ENCODE measurements at places on chromosomes 3 and 15.

- peak; percentile 58 for DNase-seq
These were observed 500 bp upstream of the ZSCAN2 start for GRCh38 chr15:84600331-84600686.

DNA sequence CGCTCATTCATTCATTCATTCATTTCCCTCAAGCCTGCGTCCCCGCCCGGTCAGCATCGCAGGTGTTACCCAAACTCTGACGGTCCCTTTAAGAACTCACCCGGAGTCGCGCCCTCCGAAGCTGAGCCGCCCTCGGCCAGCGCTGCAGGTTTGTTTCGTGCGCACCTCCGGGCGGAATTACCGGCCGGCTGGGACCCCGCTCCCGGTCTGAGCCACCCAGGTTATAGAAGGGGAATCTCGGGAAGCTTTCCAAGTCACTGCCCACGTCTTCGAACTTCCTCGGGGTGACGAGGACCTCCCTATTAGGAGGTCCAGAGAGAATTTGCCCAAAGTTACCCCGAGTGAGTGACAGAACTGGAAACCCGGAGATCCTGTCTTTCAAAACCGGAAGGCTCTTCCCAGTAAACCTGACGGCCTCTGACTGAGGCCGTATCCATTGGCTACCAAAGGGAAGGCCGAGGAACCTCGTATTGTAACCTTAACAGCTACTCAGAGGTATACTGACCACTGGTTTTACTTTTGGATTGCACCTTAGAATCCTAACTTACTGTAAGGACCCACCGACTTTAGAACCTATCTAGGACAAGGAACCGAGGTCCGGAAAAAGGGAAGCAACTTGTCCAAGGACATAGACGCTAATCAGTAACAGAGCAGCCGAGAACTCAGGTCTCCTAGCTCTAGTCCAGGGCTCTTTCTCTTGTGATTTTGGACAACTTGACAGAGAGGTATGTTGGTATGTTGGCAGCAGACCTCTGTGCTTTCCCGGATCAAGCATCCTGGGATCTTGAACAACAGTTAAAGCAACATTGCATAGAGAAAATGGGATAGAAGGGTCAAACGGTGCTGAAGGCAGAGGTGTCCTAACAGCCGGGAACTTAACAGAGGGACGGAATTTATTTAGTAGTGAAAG lies 788 bp upstream of the DLG1 start:
- DNase-seq = peak; percentile 91

DNA sequence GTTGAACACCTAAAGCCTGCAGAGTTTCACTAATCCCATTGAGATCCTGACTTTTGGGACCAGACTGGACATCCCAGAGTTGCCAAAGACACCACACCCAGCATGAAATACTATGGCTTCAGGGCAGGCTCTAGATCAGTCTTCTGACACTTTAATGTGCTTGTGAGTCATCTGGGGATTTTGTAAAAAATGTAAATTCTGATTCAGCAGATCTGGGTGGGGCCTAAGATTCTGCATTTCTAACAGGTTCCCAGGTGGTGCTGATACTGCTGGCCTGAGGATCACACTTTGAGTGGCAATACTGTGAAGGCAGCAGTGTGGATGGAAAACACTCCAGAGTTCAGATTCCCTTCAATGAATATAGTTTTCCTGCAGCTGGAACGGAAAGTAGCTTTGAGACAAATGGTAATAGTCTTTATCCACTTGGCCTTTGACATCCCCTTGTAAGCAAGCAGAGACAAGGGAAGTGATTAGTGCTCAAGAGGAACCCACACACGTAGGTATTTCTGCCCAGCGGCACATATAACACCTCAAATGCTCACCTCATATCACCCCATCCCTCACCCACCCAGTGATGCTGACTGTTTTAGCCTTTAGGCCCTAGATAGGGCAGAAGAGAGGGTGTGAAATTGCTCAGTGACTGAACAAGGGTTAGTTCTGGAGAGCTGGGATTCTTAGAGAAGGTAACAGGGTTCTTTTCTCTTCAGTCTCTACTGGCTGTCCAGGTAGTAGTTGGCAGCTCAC lies 51.5 kb upstream of the GSK3B start:
- no peak for DNase-seq

- DNase-seq = peak; percentile 63
These were observed 79.2 kb upstream of the ABHD17C start for GRCh38 chr15:80615783-80616391.

- no peak for DNase-seq
These were observed 40.6 kb downstream of the ITPR1 start for GRCh38 chr3:4533489-4534443.

- DNase-seq = no peak
These were observed 130.6 kb downstream of the NSMCE3 start for GRCh38 chr15:29139072-29139471.

DNA sequence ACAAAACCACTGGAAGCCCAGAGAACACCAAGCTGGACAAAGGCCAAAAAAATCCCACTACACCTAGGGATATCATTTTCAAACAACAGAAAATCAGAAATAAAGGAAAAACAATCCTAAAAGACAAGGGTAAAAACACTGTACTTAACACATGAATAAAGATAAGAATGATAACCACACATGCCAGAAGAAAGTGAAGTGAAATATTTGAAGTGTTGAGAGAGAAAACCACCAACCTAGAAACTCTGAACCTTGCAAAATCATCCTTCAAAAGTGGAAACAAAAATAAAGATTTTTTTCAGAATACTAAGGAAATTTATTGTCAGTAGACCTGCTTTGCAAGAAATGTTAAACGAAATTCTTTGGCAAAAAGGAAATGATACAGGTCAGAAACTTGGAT lies 45.1 kb downstream of the KPNA1 start:
- DNase-seq = no peak

DNA sequence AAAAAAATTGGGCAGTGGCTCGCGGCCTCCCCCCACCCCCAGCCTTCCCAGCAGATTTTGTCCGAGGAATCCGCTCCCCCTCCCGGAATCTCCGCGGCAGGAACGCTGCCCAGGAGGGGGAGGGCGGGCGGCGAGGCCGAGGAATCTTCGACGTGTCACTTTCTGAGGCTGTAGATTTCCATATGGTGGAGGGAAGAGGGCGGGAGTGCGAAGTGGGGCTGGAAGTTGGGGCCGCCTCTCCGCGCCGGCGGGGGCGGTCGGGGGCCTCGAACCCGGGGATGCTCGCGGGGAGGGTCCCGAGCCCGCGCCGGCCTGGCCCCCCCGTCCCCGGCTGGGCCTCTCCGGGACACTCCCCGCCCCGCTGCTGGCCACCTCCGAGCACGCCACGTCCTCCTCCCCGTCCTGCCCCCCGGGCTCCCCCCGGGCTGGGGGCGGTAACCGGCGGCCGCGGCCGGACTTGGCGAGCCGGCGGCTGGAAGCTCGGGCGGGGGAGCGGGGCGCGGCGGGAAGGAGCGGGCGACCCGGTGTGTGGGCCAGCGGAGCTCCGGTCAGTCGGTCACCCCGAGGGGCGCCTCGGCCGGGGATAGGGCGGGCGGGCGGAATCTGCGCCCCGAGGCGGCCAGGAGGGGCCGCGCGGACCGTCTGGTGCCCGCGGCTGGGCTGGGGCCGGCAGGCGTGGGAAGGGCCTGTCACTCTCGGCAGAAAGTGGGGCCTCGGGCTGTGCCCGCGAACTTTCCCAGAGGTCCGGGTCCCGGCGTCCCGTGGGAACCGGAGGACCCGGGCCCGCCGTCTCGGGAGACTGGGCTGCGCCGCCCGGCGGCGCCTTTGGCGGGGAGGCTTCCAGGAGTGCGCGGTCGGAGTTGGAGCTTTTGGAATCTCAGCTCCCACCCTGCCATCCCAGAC lies 951 bp downstream of the FNDC3B start:
- peak; percentile 9 for DNase-seq

GRCh38 chr15:90063770-90064247 lies 38.5 kb downstream of the IDH2 start:
- no peak for DNase-seq

DNA sequence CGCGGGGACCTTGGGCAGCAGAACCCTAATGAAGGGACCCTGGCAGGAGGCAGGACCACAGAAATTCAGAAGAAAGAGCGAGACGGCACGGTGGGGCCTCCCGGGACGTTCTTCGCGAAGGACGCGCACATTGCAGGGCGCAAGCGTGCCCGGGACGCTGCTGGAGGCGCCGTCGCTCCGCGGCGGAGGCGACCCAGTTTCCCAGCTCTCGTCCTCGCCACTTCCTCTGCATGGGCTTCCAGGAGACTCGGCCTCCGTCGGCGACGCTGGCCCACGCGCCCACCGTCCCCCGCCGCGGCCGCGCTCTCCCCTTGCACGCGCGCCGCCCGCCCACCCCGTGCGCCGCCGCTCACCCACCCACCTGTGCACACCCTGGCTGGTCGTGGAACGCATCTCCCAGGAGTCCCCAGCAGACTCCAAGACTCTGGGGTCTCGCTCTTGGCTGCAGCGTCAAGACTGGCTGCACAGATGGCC lies 31.8 kb upstream of the SMAD3 start:
- DNase-seq = no peak

DNA sequence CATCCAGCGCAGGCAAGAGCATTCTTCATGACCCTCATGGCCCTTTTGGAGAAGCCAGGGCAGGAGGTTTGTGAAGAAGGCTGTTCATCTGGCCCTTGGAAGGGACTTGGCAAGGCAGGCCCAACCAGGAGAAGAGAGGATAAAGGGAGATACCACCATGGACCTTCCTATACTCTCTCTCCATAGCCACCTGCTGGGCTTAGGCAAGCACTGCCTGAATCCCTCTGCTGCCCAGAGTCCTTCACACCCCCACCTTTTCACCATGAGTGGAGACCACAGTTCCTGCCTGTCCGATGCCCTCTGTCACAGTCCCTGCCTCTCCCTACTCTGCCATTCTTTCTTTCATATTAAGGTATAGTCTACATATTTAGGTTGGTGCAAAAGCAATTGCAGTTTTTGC lies 10.6 kb upstream of the SFMBT1 start:
- DNase-seq = no peak

DNA sequence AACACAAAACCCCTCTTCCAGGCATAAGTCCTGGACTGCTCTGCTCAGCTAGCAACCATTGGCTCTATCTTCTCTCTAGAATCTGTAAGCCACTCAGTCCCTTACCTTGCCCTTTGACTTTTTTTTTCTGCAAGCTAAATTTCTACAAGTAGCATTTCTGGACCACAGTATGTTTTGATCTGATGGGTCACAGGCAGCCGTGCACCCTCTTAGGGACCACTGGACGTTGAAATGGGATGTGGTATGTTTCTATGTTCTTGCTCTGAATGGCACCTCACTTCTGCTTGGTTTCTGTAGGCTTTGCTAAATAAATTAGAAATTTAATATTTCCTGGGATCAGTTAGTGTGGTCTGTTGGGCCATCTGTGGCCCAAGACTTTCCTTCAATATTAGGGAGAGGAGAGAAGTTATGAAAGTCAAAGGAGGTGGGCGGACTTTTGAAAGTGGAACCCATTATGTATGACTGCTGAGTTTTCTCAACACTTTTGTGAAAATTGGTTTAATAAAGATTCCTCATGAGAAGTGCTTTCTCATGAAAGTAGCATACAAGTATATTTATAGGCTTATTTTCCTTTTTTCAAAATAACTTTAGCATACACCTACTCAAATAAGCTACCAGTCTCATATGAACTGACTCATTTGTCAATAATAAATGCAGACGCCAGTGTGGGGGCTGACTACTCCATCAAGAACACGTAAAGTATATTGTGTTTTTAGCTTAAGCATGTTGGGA lies 18.4 kb upstream of the TIPARP start:
- DNase-seq = no peak

DNA sequence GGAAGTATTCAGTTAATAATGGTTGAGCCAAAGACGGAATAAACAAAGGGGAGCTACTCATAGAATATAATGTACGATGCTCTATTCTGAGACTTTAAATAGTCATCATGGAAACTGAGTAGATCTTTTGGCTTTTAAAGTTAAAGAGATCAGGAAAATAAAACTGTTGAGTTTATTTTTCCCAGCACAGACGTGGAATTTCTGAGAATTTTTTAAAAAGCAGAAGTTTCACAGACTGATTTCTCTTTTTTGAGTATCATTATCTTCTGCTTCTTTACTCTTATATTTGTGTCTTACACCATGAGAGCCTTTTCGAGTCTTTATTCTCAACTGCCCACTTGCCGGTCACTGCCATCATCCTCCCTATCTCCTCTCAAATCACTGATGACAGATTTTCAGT lies 13.2 kb downstream of the P2RY14 start:
- DNase-seq = no peak

DNA sequence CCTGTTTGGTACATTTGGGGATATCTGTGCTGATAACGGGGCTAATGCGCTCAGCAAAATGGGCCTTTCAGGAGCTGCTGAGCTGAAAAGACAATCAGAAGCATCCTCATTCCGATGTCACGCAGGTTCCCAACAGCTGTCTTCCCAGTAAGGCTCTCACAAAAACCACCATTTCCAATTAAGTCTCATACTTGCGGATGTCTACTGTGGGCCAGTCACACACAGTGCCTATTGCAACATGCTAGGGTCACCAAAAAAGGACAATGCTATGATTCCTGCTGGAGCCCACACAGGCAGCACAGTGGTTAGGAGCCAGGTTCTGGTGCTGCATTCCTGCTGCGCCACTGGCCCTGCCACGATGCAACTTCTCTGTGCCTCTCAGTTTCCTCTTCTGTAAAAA lies 16.4 kb upstream of the LDHAL6B start:
- DNase-seq = no peak

- DNase-seq = no peak
These were observed 211.4 kb downstream of the TUSC7 start for GRCh38 chr3:116920826-116921610.

GRCh38 chr3:53865732-53866499 lies 16.0 kb downstream of the ACTR8 start:
- no peak for DNase-seq

- no peak for DNase-seq
These were observed 132.6 kb downstream of the DIPK2A start for GRCh38 chr3:144104186-144104585.

- no peak for DNase-seq
These were observed 14.7 kb upstream of the KLF13 start for GRCh38 chr15:31311735-31312619.

DNA sequence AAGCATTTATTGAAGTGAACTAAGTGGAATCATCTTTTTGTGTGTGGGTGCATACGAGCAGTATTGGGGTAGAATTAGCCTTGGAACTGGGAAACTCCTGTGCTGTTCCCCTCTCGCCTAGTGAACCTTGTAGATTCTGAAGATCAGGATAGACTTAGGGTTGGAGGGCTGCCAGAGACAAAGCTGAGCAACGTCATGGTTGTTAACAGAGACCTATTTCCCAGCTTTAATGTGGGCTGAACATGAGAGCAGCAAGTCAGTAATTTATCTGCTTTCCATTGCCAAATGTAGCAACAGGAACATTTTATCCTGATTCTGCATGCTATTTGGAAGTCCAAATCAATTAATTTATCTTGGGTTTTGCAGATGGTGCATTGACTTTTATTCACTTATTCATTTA lies 246.6 kb downstream of the IL20RB start:
- DNase-seq = no peak

DNA sequence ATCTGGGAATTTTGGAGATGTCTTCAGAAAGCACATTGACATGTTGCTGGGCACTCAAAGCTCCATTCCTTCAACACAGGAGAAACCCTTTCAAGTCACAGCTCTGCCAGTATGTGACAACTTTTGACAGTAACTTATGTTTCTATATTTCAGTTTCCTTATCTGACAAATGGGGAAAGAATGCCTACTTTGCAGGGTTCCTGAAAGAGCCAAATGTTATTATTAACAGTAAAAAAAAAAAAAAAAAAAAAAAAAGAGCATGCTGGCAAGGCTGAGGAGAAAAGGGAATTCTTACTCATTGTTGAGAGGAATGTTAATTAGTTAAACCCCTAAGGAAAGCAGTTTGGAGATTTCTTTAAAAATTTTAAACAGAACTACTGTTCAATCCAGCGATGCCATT lies 272.5 kb upstream of the TGFBR2 start:
- DNase-seq = no peak

- peak; percentile 27 for DNase-seq
These were observed at the start of gene LYSMD2 for GRCh38 chr15:51737522-51738305. Gene LYSMD2, minus strand, starts transcription at chr15:51737655. Its CDS starts 33 bp downstream, at chr15:51737622.

Data from DMS79 (cell line).